ENCODE measurements at places on chromosomes 3 and 15.

DNA sequence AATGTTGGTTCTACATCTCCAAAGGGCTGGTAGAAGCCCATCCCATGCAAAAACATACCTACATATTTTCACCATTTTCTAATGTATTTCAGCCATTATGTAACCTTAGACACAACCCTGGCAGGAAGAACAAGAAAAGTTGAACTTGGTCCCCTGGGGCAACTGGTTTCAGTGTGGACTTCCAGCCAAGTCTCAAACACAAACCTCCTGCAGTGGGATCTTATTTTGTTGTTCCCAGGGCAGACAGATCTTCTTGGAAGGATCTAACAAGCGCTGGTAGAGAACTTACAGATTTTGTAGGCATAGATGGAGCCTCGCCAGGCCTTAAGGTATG, 96.3 kb downstream of the ADAMTS17 start:
- no peak for DNase-seq
- no peak overlapping the region for H3K4me3 ChIP-seq
- peaks cover 2% of the 10 kb centered on the region for H3K36me3 ChIP-seq
- H3K4me1 ChIP-seq: peaks cover 3% of the 10 kb centered on the region
- no peaks in the 10 kb centered on the region for H3K27me3 ChIP-seq
- H3K27ac ChIP-seq: no peak overlapping the region

- peaks cover 10% of the 10 kb centered on the region for H3K36me3 ChIP-seq
- H3K27me3 ChIP-seq: no peaks in the 10 kb centered on the region
- peaks cover 13% of the 10 kb centered on the region for H3K4me1 ChIP-seq
- no peak for DNase-seq
Observed at GRCh38 chr3:8524249-8524648, 22.6 kb downstream of the LMCD1 start.

DNA sequence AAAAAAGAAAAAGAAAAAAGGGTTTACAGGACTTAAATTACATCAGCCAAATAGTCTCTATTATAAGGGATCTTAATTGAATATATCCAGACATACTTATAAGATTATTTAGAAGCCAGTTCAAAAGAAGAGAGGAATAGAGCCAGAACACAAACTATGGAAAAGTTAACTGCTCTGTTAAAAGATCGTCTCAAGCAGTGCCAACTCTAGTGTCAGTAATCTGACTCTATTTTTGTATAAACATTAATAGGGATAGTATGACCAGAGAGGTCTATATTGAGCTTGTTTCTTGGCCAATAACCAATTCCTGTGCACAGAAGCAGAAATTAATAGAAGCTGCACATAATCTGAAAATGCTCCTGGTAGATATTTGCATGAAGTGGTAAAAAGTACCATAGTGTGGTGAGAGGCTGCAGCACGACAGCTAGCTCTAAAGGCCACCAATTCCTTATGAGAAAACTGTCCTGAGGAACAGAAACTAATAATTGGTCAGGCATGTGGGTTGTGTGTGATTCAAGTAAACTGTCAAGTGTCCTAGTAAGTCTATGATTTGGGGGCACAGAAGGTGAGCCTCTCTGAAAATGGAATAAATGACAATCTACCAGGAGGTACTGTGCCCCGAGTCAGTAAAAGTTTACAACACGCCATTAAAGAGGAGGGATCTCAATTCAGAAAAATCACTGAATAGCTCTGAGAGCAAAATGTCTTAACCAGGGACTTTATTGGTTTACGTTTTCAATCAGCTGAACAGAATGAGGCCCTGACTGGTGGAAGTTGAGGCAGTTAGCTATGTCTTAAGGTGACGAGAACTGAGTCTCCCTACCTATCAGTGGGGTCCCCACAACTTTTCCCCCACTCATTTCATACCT, 51.5 kb upstream of the NANOGP8 start:
- no peaks in the 10 kb centered on the region for H3K27me3 ChIP-seq

- H3K27me3 ChIP-seq: peaks cover 11% of the 10 kb centered on the region
- H3K36me3 ChIP-seq: no peaks in the 10 kb centered on the region
- no peak for DNase-seq
- H3K27ac ChIP-seq: no peak overlapping the region
- H3K4me1 ChIP-seq: no peaks in the 10 kb centered on the region
- H3K4me3 ChIP-seq: no peak overlapping the region
Observed at GRCh38 chr15:90259524-90259923, 5.9 kb upstream of the NGRN start.

DNA sequence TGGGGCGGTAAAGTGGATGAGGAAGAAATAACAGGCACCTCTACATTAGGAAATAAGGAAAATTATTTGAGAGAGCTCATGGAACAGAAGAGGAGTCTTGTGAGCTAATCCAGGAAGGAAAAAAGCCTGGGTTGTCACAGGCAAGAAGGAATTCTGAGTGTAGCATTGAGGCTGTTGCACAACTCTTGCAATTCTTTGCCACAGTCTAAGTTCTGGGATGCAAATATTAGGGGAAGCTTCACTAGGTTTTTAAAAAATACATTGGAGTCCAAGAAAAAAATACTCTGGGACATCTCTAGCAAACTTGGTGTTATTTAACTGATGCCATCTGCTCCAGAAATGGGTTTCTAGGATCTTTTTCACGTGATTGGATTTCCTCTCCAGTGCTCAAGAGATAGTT, 122.3 kb downstream of the SPATA16 start:
- no peak for DNase-seq
- H3K4me3 ChIP-seq: no peak overlapping the region
- H3K4me1 ChIP-seq: no peaks in the 10 kb centered on the region
- H3K27ac ChIP-seq: no peak overlapping the region
- H3K36me3 ChIP-seq: no peaks in the 10 kb centered on the region

DNA sequence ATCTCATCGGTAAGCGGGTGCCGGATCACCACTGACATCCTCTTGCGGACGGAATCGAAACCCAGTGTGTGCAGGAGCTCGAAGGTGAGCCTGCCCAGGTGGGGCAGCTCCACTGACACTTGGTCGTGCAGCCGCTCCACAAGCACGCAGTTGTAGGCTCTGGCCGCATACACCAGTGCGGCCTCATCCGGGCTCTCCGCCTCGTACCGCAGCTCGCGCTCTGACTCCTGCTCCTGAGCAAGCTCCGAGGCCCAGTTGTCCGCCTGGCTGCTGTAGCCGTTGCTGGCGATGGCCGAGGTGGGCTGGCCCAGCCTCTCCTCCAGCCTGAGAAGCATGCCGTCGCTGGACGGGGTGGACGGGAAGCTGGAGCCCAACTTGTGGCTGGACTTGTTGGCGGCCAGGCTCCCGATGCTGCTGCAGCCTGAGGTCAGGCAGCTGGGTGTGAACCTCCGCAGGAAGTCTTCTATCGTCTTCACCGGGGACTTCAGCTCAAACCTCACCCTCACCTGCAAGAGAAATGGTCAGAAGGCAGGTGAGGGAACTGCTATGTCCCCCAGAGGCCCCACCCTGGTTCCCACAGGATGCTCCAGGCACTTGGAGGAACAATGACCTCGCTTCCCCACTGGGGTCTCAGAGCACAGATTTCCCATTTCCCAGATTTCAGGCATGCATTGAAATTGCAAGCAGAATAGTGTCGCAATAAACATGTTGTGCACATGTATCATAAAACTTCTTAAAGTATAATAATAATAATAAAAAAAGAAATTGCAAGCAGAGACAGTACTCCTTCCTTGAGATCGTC, 149.2 kb downstream of the ATP10A start:
- no peaks in the 10 kb centered on the region for H3K4me1 ChIP-seq
- no peak overlapping the region for H3K27ac ChIP-seq
- no peak for DNase-seq
- H3K27me3 ChIP-seq: peaks cover 6% of the 10 kb centered on the region
- no peak overlapping the region for H3K4me3 ChIP-seq

Measured in progenitor cell of endocrine pancreas (in vitro differentiated cells).